ENCODE measurements at places on chromosomes 3 and 15. TPM values are rescaled to one million over a fixed set of nuclear protein-coding genes. Genes with fewer than 3 reads are reported as not detected.

The PLS1 gene
- polyA plus RNA-seq, result 7.6 TPM

The GPR156 gene
- polyA plus RNA-seq, result 0.01 TPM

The ICE2 gene
- polyA plus RNA-seq, result 7.2 TPM

The RMDN3 gene
- polyA plus RNA-seq, result 28.9 TPM

The ITPKA gene
- polyA plus RNA-seq, result 0.79 TPM

The NDUFB4 gene
- polyA plus RNA-seq, result 186 TPM
